Stimulated activated CD4-positive, alpha-beta T cell treated with anti-CD3 and anti-CD28 coated beads, Interleukin-4, amount 100 ng/mL, for 48 hours (primary cell): ENCODE measurements at places on chromosomes 11 and 22.

- peak; percentile 10 for DNase-seq
Measured at GRCh38 chr11:122852074-122852795, 13.9 kb downstream of the CRTAM start.

DNA sequence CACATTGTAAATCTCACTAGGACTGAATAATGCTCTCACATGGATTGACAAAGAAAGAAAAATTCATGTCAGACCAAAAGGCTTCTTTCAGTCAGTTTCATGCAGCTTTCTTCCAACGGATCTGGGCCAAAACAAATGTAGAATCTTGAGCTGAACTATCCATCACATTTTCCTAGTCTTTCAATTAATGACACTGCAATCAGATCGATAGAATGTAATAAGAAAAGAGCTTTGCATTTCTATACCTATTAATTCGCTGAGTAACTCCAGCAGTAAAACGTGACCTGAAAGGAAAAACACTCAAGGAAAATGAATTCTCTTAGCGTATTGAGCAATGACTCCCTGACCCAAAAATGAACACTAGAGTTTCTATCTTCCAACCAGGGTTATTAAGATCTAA, 194.8 kb upstream of the BLID start:
- DNase-seq: no peak

DNA sequence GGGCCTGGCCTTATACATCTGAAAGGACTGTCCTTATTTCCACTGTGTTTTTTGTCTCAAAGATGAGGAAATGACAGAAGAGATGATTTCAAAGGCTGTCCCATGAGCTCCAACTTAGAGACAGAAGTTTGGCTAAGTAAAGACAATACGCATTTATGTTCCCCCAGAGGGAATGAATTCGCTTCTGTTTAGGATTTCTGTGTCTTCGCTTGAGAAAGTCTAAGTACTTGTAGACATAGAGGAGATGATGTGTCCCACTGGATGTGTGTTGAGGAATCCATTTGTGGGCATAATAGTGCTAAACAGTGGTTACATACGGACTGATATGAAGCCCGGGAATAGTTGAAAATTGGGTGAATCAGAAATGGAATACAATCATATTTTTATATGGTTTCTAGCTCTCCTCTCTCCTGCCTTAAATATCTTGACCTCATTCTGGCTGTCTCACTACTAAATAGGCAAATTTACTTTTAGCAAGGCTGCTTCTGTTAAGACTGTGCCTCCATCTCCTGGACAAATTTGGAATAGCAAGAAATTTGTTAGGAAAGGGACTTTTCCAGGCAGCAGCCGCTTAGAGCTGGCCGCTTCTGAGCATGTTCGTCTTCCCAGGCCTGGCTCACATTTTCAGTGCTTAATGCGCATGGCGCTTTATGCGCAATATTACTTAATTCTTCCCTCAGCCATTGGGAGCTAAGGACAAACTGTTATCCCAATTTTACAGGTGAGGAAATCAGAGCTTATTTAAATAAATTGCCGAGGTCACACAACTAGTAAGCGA, 1.9 kb upstream of the PEX26 start:
- DNase-seq: no peak

GRCh38 chr11:69609351-69609750, 31.6 kb upstream of the CCND1 start:
- DNase-seq: no peak

GRCh38 chr22:18023509-18024275, 669 bp downstream of the MICAL3 start:
- DNase-seq: peak; percentile 23

DNA sequence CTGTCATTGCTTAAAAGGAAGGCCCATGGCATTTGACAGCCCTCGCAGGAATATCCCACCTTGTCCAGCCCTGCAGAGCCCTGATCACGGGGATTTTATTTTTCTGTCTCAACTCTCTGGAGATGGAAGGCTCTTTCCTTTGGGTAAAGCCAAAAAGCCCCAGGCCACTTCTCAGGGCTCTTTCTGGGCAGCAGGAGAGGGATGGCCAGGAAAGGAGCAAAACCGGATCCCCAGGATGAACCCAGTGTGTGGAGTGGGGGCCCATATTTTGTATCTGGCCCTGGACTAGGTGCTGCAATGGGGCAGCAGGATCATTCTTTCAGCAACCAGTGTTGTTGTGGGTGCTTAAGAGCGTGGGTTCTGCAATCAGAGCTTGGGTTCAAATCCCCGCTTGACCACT, 11.0 kb downstream of the CREB3L1 start:
- no peak for DNase-seq

DNA sequence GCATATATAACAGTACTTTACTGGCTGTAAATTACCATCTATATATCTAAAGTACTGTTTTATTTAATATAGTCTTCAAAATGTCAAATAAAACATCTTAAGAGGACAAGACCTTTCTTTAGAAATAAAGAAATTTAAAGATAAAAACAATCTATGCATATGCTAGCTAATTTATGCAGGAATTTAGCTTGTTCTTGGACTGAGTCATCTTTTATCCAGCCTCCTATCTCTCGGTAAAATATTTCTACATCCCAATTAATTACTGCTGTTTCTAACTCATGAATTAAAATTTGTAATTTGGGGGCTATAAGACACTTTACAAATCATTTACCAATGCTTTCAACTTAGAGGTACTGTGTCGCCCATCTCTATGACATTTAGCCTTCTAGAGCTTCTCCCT, 72.8 kb upstream of the DDI1 start:
- DNase-seq: no peak

DNA sequence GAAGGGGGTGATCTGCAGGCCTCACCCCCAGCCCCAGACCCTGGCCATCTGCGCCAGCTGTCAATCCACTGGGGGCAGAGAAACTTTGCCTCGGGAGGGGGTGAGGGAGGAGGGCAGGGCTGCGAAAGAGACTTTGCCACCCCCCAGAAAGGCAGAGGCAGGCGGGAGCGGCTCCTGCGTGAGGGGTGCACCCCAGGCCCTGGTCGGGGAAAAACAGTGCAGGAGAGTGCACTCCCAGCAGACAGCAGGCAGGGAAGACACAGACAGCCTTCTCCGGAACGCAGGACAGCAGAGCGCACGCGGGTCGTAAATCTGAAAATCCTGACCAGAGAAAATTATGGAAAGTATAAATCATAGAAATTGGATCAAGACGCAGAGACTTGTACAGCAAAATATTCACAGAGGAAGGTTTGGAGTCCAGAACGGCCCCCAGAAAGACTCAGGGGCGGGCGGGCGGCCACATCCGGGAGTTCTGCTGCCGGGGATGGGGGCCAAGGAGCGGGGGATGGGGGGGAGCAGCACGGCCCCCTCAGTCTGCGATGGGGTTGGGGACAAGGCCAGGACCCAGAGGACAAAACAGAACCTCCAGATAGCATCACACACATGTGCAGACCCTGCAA, 8.0 kb upstream of the MRPL23 start:
- DNase-seq: no peak

- no peak for DNase-seq
Measured at GRCh38 chr11:68946416-68947090, 34.2 kb downstream of the MRGPRD start.
